HFFc6 (cell line): ENCODE measurements at places on chromosomes 1 and 21. TPM values are rescaled to one million over a fixed set of nuclear protein-coding genes. Genes with fewer than 3 reads are reported as not detected.

GRCh38 chr1:179743679-179744400 is 749 bp downstream of the FAM163A start:
- DNase-seq, result no peak

GRCh38 chr1:227560393-227561173 is 2.8 kb upstream of the ZNF678 start:
- DNase-seq, result no peak

DNA sequence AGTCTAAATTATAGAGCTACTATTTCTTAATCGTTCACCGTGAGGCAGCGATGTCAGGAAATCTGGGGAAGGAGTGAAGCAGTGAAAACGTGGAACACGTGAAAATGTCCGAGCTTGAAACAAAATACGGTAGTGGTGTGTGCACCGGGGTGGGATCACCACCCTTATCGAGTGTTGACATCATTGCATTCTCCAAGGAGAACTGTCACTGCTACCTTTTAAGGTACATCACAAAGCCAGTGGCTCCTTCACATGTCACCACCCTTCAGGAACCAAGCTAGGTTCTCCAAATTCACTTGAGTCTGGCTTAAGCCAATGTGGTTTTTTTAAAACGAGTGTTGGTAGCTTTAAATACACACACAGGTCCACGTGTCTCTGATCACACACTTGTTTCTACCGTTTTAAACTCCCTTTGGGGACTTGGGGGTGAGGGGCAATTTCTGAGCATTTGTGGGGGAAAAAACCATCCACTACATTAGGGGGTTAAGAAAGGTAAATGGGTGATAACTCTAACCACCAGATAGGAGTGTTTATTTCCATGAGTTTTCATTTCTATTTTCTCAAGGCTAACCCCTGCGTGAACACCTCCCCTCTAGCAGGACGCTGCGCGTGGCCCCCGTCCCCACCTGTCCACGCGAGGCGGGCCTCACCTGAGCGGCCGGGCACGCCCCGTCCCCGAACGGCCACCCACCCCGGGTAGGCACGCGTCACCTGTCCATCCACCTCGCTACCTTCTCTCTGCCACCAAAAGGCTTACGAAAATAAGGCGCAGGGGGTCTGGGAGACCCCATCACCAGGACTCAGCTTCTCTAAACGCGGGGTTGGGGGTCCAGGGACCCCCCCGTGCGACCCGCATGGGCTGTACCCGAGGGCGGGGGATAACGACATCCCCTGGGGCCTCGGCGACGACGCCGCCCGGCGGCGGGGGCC is 978 bp downstream of the PRDM15 start:
- peak; percentile 50 for DNase-seq

- no peak for DNase-seq
Observed at GRCh38 chr1:190957565-190957964, 479.9 kb upstream of the BRINP3 start.

S100A14 gene
- total RNA-seq, result 0.54 TPM in 1 of 2 replicates, not detected in the other

DNA sequence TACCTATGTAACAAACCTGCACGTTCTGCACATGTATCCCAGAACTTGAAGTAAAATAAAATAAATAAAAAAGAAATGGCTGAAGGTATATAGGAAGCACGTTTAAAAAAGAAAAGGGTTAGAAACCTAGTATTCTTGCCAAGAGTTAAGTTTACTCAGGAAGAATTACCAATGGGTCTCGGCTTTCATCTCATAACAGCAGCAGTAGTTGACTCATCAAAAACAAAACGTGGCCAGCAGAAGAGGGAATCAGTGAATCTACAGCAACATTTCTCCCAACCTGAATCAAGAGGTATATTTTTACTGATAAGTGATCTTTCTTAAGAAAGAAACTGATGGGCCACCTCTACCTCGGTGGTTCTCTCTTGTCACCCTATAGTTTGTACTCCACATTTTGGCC is 340.3 kb downstream of the BRINP2 start:
- no peak for DNase-seq

DNA sequence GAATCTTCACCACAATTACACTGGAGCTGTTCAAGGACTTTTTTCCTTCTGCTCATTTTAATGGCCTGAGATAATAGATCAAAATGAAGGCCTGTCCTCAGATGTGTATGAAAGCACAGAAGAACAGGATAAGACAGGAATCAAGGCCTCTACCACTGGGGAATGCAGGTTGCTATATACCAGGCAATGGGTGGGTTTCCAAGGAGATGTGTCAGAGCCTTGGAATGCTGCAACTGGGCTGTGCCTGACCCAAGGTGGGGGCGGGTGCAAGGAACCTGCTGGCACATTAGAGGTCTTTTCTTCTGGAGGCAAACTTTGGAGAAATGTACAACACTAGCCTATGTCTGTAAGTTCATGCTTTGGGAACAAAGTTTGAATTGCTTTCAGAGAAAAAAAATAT is 21.7 kb upstream of the LAMC2 start:
- peak; percentile 58 for DNase-seq

DNA sequence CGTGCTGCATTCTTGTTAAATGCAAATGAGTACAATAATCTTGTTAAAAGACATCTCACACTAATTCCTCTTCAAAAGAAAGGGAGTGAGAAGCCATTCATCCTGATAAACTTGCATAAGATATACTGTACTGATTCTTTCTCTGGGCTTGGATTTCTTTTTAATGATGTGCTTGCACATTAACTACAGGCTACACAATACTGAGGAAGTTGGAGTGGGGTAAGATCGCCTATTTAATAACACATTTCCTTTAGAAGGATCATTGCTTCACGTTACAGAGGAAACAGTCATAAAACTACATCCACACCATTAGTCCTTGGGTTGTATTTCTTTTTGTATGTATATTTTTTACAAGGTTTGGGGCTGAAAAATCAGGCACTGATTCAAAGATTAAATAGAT is 36.6 kb downstream of the NRIP1 start:
- DNase-seq, result no peak

GRCh38 chr1:246482805-246483568 is 24.1 kb downstream of the SMYD3 start:
- DNase-seq, result no peak

DNA sequence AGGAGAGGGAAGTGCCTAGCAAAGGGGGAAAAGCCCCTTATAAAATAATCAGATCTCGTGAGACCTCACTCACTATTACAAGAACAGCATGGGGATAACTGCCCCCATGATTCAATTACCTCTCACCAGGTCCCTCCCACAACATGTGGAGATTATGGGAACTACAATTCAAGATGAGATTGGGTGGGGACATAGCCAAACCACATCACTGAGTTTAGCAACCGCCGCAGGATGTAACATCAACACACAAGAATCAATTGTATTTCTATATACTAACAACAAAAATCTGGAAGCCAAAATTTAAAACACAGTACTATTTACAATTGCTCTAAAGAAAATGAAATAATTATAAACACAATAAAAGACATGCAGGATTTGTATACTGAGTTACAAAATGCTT is 21.9 kb downstream of the DIRAS3 start:
- no peak for DNase-seq

GRCh38 chr1:31830065-31830464 is 14.2 kb upstream of the SPOCD1 start:
- no peak for DNase-seq

- DNase-seq, result no peak
Observed at GRCh38 chr1:38050397-38051078, 3.9 kb upstream of the POU3F1 start.

DNA sequence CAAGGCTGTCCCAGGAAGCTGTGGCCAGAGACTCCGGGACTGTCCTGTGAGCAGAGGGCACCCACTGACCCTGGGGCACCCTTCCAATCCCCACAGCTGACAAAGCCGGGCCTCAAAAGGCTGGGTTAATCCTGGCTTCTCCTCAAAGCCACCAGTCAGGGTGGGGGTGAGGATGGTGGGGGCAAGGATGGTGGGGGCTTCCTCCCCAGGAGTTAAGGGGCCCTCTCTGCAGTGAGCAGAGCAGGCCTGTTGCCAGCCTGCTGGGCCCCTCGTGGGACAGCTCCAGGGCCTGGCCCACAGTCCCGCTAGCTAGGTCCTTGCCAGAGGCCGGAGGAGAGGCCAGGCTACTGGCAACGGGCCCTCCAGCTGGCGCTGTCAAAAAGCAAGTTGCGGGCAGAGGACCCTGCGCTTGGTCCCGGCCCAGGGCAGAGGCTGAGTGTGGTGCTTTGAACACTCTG is 37.9 kb upstream of the CCDC27 start:
- no peak for DNase-seq

SYT11 gene
- 44.1 to 56.0 TPM (median 50.8 TPM) in 3 replicates for total RNA-seq

DNA sequence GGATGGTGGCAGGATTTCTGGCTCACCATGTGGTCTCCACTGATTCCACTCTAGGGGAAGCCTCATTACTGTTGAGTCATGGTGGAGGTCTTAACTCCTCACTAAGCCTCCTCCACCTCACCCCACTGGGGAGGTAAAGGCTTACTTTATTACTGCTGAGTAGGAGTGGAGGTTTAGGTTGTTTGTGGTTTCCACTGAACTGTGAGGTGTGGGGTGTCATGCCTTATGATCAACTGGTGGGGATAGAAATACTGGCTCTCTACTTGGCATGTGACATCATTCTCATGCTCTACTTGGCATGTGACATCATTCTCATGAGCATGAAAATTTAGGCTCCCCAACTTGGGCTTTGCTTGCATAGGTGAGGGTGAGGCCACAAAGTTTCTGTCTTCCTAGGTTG is 35.6 kb downstream of the COL6A1 start:
- DNase-seq, result no peak

GRCh38 chr1:23483321-23484252 is at the start of gene ASAP3:
Gene ASAP3 (minus strand): TSS chr1:23484179. CDS start chr1:23484133, 46 bp downstream.
- peak; percentile 18 for DNase-seq

DNA sequence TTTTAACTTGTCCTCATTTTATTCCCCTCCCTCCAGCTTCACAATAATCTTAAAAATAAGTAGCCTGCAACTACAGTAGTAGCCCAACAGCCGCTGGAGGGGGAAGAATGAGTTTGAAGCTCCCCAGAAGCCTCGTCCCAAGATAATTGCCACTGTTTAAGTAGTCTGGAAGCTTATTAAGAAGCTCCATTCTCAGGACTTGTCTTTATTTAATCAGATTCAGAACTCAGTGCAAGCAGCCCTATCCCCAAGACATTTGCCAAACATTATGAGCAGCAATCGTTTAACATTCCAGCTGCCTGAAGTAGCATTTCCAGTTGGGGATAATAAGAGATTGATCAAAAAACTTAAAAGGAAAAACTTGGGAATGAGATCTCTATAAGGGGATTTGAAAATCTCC is 106.0 kb downstream of the URB2 start:
- no peak for DNase-seq

DNA sequence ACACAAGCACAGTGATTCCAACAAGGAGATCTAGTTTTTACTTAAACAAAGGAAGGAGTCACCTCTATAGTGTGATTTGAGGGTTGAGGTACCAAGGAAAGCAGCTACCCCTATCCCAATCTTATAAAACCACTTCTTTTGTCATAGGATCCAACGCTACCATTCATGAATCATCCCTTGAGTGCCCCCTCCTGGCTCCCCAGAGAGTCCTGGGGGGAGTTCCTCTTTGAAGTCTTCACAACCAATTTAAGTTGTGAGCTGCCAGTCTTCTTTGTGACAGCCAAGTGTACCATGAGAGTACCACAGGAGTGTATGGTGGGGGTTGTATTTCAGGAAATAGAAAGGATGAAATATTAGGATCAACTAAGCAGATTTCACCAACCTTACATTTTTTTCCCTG is 39.1 kb upstream of the NHLH2 start:
- no peak for DNase-seq

GRCh38 chr21:46661211-46661625 is 25.7 kb downstream of the PRMT2 start:
- DNase-seq, result peak; percentile 68

DNA sequence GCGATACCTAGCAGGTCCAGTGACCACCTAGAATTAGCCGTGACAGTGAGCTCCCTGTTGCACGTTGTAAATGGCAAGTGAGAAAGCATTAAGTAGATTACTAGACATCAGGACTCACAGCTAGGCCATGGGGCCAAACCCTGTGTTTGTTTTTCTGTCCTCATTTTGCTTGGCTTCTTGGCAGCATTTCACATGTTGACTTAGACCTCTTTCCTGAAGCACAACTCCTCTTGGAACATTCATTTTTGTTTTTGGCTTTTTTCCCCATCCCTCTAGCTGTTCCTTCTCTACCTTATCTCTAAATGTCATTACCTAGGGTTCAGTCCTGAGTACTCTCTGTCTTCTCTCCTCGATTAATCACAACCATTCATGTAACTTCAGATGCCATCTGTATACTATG is 16.9 kb upstream of the PTPN14 start:
- peak; percentile 33 for DNase-seq

PTGER3 gene
- total RNA-seq, result 0.48 to 1.5 TPM (median 1.2 TPM) in 3 replicates

IFI44 gene
- 1.3 to 2.6 TPM (median 1.4 TPM) in 3 replicates for total RNA-seq

- DNase-seq, result no peak
Observed at GRCh38 chr1:20212085-20212684, 25.9 kb upstream of the PLA2G2C start.

DNA sequence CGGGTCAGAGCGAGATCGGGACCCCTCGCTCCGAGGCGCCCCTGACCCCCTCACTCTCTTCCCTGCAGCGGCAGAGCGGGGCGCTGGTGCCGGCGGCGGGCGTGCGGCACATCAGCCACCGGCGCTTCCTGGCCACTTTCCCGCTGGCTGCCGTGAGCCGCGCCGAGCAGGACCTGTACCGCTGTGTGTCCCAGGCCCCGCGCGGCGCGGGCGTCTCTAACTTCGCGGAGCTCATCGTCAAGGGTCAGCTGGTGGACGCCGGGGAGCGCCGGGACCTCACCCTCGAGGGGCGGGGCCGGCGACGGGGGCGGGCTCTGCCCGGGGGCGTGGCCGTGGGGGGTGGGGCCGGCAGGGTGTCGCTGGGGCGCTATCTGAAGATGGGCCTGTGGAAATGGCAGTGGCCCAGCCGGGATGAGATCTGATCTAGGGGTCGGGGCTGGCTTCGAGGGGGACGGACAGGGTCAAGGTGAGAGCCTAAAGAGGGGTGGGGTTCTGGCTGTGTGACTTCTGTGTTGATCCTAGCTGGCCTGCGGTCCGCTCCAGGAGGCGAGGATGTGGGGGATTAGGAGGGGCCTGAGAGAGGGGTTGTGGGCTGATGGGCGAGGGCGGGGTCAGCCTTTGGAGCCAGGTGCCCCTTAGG is 23.6 kb downstream of the PTPRU start:
- no peak for DNase-seq

PCP4 gene
- not detected in 3 replicates for total RNA-seq

DMRTA2 gene
- 0.05 TPM in 1 of 3 replicates, not detected in the others for total RNA-seq

GRCh38 chr1:19420606-19421005 is 64.7 kb downstream of the CAPZB start:
- no peak for DNase-seq
